ENCODE measurements at places on chromosomes 4 and X. TPM values are rescaled to one million over a fixed set of nuclear protein-coding genes. Genes with fewer than 3 reads are reported as not detected.

DNA sequence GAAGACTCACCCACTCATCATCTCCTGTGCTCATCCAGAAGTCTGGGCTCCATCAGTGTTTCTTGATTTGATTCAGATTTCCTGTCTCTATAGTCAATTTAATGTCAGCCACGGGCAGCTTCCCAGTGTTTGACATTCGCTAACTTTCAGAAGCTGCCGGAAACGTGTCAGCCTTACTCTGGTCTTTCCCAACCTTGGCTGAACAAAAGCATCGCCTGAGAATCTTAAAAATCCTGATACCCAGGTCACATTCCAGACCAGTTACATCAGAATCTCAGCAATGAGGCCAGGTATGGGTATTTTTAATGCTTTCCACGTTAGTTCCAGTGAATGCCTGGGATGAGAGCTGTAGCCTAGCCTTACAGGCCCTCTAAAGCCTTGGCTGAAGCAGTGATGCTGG, 233.8 kb downstream of the FRMPD4 start:
- DNase-seq, result no peak

- DNase-seq, result peak; percentile 78
Measured at GRCh38 chr4:103012060-103012459, 7.4 kb downstream of the SLC9B1 start.

DNA sequence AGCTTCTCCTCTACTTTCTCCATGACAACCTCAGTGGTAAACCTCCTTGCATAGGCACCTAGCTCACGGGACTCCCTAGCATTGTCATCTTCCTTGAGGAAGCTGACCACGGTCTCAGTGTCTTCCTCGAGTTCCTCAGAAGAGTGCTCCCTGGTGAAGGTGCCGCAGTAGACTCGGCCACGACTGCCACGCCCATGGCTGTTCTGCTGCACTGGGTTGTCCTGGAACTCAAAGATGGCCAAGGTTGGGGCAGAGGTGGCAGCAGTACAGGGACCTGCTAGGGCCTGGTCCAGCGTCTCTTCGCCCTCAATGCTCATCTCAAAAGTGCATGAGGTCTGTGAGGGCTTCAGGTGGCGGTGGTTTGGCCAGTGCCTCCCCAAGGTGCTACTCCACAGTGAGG, 147.9 kb upstream of the ARHGEF9 start:
- DNase-seq, result no peak

The NPNT gene
- under 0.01 TPM for total RNA-seq

The CCDC110 gene
- 0.43 TPM for total RNA-seq

The GPC3 gene
- 0.32 TPM for total RNA-seq

The GRIA3 gene
- total RNA-seq, result 8.1 TPM

DNA sequence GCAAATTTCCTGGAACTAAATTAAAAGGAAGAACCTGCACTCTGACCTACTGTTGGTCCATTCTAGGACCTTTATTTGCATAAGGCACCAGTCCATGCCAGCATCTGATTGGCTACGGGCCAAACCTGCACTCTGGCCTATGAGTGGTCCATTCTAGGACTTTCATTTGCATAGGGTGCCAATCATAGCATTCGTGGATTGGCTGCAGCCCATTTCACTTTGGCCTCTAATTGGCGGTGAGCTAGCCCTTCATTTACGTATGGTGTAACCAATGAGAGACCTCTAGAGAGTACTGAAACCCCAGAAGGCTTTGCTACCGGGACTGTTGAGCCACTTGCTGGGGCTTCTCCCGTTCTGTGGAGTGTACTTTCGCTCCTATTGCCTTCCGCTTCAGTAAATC, 6.1 kb upstream of the RNF175 start:
- no peak for DNase-seq

- no peak for DNase-seq
Measured at GRCh38 chrX:119427795-119428185, 28.7 kb downstream of the SLC25A43 start.

DNA sequence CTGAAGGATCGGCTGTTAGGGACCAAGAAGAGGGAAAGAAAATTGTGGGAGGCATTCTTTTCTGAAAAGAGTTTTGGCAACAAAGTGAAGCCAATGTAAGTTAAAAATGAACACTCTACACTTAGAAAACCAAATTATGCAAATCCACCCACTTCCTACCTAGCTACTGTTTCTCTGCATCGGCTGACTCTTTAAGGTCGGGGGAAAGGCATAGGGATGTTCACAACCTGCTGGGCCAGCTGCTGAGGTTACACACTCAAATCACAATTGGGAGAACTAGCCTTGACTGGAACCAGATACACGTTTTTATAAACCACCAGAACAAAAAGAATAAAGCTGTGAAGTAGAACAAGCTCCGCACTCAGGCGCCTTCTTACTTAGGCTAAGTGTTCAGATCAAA, 165.7 kb downstream of the LDB2 start:
- DNase-seq, result no peak

GRCh38 chrX:16771483-16772398, 14.5 kb upstream of the TXLNG start:
- peak; percentile 78 for DNase-seq

- no peak for DNase-seq
Measured at GRCh38 chr4:134178706-134179105, 22.9 kb downstream of the PABPC4L start.

The UGT2A1 gene
- not detected for total RNA-seq

The ASB12 gene
- not detected for total RNA-seq

The EVC2 gene
- total RNA-seq, result 11.9 TPM

- DNase-seq, result no peak
Measured at GRCh38 chr4:159024266-159024665, 78.6 kb upstream of the RAPGEF2 start.

The SLC38A5 gene
- total RNA-seq, result 4.2 TPM

DNA sequence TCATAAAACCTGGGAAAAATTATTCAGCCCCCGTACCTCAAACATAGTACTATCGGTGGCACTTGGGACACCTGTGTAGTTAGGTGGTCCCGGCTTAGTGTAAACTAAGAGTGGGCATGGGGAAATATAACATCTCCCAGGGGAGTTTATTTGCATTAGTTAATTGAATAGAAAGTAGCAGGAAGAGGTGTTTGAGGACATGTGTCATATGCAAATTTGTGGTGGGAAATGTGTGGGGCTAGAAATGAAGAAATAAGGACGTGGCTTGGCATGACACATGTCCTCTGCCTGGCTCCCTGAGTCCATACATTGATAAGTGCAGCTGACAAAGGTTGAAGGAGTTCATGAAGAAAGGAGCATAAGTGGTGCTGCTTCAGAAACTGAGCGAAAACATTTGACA, 483.6 kb downstream of the SH2D1A start:
- no peak for DNase-seq
